ENCODE measurements at places on chromosomes 5 and 9.

DNA sequence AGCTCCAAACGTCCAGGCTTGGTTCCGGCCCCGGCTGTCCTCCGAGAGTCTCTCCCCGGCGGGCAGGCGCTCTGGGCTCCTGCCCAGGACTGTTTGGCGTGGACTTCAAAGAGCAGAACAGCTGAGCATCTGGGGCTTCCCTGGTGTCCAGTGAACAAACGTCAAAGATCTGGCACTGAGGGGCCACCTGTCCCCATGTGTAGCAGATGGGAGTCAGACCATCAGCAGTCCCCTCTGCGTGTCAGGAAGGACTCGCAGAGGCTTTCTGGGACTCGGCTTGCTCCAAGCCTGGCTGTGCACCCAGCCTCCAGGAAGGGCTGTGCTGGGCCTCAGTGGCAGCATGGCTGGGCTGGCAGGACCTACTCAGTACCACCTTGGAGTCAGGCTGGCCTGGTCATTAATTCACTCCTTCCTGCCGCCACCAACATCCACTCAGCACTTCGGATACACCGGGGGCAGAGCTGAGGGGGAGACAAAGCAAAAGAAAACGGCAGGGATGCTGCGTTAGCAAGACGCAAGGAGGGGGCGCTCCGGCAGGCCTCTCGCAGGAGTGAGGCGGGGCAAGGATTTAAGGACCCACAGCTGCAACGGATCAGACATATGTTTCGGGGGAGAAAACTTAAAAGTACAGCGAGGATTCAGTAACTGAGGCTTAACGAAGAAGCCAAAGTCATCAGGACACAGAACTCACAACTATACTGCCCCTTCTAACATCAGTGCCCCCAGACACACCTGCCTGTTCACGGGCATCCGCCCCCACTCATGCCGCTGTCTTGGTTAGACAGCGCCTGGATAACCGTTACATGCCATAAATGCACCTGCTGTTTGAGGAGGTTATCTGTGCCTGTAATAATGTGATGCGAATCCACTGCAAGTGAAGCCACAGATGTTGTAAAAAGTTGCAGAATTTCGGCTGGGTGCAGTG, 164.5 kb upstream of the PHYKPL start:
- DNase-seq = no peak

DNA sequence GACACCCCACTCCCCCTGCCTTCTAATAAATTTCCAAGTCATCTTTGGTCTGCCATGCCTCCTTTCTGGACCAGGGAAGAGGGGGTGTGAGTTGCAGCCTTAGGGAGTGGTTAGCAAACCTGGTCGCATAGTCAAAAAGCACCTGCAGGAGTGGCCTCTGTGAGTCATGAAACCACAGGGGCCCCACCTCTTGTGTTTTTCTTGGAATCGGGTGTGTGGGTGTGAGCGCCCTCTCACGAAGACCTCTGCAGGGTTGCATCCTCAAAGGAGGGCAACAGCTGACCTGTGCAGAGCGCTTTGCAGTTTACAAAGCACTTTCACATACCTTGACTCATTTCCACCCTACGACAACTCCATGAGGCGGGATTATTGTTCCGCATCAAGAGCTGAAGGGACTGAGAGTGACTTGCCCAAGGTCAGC, 36.8 kb upstream of the TEX48 start:
- DNase-seq = no peak

- no peak for DNase-seq
Observed at GRCh38 chr9:93223260-93224180, 39.6 kb downstream of the WNK2 start.

GRCh38 chr9:5575000-5575399, 53.9 kb upstream of the RIC1 start:
- no peak for DNase-seq

DNA sequence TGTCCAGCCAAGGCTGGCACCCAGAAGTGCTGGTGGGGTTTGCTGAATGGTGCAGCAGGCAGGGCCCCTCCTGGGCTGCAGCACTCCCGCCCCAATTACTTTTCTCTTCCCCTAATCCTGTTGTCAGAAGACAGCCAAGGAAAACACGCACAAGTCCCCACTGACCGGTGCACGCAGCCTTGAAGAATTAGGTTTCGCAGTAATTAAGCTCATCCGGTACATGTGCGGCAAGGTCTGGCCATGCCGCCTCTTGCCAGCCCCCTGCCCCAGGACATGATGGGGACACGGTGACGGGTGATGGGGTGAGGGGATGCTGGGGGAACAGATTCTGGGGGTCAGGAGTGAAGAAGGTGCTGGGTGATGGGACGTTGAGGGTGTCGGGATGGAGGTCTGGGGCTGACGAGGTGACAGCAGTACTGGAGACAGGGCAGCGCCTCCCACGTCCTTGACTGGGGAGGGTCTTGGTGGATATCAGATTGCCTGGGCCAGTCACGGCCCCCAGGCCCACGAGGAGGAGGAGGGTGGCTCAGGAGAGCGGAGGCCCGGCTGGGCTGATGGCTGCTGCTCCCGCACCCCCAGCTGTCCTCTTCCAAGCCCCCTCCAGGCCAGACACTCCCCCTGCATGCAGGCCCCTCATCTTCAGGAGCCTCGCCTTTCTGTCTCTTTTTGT, 34.9 kb downstream of the BARX1 start:
- DNase-seq = no peak

- no peak for DNase-seq
Observed at GRCh38 chr9:126498331-126498730, 115.4 kb upstream of the LMX1B start.

DNA sequence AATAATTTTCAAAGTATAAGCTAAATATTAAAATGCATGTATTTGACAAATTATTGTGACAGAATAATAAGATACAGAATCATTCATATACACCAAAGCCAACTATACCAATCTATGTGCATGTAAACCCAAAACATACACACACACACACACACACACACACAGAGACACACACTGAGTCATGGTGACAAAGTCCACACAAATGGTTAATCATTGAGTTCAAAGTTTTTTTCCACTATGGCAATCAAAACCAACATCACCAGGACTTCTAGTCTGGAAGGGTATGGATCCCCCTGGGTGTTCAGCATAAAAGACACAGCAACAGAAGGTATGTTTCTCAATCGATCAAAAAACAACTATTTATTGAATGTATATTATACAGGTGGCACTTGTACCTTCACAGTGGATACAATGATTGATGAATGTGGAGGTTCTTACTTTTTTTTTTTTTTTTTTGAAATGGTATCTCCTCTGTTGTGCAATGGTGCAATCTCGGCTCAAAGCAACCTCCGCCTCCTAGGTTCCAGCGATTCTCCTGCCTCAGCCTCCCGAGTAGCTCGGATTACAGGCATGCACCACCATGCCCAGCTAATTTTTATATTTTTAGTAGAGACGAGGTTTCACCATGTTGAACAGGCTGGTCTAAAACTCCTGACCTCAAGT, 137.0 kb downstream of the PDE4D start:
- no peak for DNase-seq

- DNase-seq = no peak
Observed at GRCh38 chr5:160259341-160259740, 30.0 kb downstream of the FABP6 start.

GRCh38 chr5:76816110-76816831, 2.6 kb upstream of the F2RL1 start:
- no peak for DNase-seq

- DNase-seq = no peak
Observed at GRCh38 chr5:81896764-81897163, 75.1 kb upstream of the ATG10 start.

DNA sequence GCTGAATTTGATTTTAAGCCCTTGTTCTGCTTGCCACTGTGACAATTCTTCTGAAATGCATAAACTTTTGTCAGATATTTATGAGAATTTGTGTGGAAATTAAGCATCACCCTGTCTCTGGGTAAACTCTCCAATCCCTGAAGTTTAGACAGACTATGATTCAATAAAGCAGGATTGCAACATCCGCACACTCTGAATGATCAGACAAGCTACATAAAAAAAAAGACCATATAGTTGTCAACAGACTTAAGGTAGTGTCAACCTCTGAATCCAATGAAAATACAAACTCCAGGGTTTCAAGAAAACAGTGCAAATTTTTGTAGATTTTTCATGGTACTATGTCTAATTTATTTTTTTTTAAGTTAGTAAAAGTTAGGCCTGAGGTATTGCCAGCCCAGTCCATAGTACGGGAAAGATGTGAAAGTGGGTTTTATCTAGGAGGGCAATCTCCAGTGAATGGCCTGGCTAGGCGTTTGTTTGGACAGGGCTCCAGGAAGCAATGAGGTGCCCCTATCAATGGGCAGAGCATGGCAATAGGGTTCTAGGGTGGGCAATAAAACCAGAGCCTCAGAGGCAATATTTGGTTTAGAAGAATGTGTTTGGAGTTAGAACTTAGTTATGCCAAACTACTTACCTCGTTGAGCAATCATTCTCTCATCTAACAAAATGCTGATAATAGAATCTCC, 762.6 kb upstream of the SEMA6A start:
- no peak for DNase-seq

- no peak for DNase-seq
Observed at GRCh38 chr9:33300546-33300945, 10.2 kb downstream of the NFX1 start.

- no peak for DNase-seq
Observed at GRCh38 chr5:149550594-149551226, 529 bp downstream of the CSNK1A1 start.

GRCh38 chr5:111914966-111915636, 158.1 kb upstream of the NREP start:
- DNase-seq = no peak

DNA sequence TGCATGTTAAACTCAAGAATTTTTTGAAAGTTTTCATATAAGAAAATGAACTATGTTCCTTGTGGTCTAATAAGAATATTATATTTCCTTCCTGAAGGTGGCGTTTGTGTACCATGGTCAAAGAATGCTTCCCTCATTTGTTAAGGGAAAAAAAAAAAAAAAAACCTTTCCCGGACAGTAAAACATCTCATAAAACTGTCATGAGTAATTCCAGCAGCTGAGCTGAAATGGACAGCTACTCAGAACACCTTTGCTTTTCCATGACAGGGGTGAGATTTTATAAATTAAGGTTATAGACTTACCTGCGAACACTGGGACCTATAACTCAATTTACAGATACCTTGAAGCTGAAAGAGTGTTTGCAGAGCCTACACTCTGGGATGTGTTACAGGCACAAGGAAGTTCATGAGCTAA, 113.2 kb upstream of the RANBP3L start:
- no peak for DNase-seq

DNA sequence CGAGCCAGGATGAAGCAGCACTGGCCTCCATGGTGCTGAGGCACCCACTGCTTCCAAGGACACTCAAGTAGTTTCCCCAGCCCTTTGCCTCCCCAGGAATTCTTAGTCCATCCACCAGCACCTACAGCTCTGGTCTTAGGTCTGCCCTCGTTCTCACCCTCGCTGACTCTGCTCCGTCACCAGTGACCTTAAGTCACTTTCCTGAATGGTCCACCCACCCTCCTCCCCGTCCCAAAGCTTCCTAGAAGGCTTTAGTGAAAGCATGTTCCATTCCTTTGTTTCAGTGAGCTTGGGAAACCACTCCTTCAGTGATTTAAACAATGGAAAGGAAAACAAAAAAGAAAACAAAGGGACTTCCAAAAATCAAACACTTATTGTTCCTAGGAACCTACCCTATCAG, 54.6 kb upstream of the MAP3K1 start:
- no peak for DNase-seq

GRCh38 chr5:33588654-33589372, 148.0 kb downstream of the TARS1 start:
- no peak for DNase-seq

DNA sequence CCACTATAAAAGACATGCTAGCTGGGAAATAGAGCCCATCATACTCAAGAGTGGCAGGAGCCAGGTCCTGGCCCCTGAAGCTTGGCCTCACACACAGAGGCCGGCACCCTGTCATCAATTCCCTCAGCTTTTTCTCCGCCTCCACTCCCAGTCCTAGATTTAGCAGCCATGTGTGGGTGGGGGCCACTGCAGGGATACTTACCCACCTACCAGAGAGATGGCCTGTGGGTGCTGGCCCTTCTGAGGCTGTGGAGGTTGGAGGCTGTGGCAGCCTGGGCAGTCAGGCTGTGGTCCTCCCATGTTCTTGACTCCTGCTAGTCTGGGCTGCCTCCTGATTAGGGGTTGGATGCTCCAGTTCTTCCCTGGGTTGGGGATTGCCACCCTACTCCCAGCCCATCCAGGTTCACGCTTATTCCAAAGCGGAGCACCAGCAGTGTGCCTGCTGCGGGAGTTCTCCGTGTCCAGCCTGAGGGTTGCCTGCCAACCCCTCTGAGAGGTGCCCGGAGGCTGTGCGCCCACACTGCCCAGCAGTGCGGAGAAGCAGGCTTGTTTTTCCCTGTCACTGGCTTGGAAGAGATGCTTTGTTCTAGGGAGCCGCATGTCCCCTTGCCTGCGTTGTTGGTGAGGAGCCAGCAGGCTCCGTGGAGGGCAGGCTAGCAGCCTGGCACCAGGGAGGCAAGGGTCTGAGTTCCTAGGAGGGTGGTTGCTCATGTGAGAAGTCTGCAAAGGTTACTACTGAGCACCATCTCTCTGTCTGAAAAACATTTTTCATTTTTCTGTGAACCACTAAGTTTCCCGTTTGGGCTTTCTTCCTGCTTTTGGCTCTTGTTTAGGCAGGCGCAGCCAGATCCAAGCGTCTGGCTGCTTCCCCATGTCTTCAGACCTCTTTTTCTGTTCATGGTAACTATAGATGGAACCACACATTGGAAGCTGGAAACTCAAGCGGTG, 7.5 kb downstream of the SLC22A5 start:
- DNase-seq = no peak

DNA sequence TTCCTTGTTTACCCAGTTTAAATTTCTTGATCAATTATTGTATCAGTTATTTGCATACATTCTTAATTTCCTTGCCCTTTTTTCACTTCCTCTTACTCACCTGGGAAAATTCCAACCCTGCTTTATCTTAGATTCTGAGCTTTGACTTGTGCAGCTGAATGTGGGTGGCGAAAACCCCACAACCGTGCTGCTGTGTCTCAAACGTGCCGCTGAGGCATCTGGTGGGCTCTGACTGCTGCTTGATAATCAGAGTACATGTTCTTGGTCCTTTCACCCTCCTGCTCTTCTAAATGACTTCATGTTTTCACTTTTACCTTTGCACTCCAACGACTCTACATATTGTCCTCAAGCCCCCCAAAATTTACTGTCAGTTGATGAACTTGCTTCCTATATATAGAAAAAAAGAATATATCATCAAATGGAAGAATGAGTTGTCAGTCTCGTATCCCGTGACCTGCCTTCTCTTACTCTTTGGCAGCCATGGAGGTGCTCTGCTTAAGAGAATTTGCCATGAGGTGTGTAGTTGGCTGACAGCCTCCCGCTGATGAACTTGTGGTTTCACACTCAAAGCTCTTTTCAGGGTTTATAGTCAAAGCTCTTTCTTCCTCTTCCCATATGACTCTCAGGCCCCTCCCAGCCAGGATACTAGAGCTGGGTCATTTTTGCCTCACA, 14.0 kb upstream of the JAK2 start:
- DNase-seq = no peak
